ENCODE measurements at places on chromosomes 5 and 9.

- no peak for DNase-seq
Observed at GRCh38 chr9:80875947-80876346, 813.4 kb downstream of the TLE1 start.

GRCh38 chr9:2758162-2758897 is 41.0 kb downstream of the KCNV2 start:
- no peak for DNase-seq

GRCh38 chr5:69046375-69046957 is 47.3 kb upstream of the SLC30A5 start:
- DNase-seq, result no peak

GRCh38 chr5:369151-369868 is 47.8 kb downstream of the AHRR start:
- peak; percentile 21 for DNase-seq

GRCh38 chr5:17172791-17173190 is 44.6 kb upstream of the BASP1 start:
- no peak for DNase-seq

GRCh38 chr9:16405421-16405820 is 465.0 kb downstream of the BNC2 start:
- no peak for DNase-seq

DNA sequence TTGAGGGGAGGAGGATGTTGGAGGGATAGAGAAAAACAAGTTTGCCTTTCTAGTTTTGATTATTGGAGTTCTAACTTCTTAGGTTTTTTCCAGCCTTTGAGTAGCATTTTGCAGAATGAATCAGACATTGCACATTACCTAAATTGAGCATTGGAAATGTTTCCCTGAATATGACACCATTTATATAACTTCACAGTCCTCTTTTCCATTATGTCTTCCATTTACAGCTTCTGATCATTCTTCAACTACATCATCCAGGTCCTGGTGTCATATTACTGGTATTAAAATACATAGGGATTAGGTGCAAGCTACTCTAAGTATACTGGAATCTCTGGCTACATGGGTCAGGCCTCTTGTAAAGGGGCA is 286.1 kb downstream of the ARHGAP26 start:
- no peak for DNase-seq

GRCh38 chr5:57341380-57341979 is 141.1 kb downstream of the ACTBL2 start:
- DNase-seq, result no peak

DNA sequence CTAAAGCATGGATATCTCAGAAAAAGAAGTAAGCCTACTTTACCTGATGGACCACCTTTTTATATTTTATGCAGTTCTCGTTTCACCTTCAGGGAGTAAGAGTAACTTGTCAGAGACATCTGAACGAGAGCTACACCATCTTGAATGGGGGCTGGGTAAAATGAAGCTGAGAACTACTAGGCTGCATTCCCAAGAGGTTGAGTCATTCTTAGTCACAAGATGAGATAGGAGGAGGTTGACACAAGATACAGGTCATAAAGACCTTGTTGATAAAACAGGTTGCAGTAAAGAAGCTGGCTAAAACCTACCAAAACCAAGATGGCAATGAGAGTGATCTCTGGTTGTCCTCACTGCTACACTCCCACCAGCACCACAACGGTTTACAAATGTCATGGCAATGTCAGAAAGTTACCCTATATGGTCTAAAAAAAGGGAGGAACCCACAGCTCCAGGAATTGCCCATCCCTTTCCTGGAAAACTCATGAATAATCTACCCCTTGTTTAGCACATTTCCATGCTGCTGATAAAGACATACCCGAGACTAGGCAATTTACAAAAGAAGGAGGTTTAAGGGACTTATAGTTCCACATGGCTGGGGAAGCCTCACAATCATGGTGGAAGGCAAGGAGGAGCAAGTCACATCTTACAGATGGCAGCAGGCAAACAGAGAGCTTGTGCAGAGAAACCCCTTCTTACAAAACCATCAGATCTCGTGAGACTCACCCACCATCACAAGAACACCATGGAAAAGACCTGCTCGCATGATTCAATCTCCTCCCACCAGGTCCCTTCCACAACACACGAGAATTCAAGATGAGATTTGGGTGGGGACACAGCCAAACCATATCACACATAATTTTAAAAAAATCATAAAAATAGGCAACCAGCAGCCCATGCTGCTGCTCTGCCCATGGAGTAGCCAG is 62.5 kb downstream of the GIN1 start:
- no peak for DNase-seq

DNA sequence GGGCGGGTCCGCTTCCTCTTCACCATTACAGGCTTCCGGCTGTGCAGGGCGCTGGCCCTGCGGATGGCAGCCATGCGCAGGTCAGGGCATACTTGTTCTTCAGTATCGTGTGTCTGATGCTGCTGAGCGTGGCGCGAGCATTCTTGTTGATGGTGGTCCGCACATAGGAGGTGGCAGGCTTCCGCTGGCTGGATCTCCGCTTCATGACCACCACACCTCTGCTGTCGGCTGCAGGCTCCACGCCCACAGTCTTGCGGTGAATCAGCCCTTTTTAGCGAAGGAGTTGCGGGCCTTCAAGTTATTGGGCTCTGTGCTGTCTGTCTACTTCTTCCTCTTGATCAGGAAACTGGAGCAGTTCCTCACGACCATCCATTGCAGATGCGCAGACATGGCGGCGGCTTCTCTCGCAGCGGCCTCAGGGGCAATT is 62.4 kb upstream of the ZNF608 start:
- no peak for DNase-seq

GRCh38 chr5:101574017-101574416 is 670.9 kb upstream of the ST8SIA4 start:
- DNase-seq, result no peak

- DNase-seq, result no peak
Observed at GRCh38 chr5:93594591-93595419, 11.8 kb downstream of the NR2F1 start.

DNA sequence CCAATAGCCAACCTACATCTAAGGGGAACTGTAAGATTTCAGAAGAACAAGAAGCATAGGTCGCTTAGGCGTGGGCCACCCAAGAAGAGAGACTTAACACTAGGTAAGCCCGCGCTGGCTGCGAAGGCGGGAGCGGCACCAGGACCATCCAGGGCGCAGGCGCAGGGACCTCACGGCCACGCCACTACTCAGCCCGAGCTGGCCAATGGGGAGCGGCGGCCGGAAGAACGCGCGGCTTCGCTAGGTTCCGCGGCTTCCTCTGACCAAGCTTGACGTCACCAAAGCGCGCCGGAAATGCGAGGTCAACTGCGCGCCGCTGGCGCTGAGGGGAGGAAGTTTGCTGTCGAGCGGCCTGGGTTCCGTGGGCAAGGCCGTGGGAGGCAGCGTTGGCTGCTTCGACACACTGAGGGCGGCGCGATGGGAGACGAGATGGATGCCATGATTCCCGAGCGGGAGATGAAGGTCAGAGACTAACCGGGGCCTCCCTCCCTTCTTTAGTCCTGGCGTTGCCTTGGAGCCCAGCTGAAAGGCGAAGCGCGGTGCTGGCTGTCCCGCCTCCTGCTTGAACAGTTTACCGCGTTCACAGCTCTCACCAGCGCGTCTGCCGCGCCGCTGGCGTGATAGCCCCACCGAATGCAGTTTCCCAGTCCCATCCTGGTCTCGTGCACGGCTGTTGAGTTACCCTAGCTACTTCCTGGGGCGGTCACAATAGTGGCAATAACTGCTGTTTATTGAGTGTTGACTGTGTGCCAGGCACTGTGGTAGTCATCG is at the start of gene NUP214:
TSS of gene NUP214 (plus strand) at position 299 of the 771 bp plus-strand sequence. CDS start at position 418, 119 bp downstream.
- peak; percentile 99 for DNase-seq

GRCh38 chr5:1852324-1852947 is 30.3 kb downstream of the IRX4 start:
- no peak for DNase-seq

DNA sequence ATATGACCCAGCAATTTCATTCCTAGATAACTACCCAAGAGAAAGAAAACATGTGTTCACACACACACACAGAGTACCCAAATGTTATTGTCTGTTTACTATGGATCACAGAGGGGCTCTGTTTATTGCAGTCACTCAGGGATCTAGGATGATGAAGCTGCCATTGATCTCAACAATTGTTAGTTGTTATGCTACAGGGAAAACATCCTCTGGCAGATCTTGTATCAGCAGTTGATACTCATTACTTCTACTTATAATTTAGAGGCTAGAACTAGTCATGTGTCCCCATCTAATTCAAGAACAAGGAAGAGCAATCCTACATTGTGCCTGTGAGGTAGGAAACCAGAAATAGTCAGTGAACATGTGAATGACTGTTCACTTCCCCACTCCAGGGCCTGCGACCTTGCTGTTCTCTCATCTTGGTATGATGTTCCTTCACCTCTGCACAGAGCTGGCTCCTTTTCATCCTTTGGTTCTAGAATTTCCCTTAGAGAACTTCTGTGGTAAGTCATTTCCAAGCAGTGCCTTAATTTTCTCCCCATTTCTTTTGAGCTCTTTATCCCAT is 30.3 kb downstream of the NMUR2 start:
- no peak for DNase-seq

- DNase-seq, result no peak
Observed at GRCh38 chr5:135030956-135031812, 2.8 kb downstream of the PITX1 start.

DNA sequence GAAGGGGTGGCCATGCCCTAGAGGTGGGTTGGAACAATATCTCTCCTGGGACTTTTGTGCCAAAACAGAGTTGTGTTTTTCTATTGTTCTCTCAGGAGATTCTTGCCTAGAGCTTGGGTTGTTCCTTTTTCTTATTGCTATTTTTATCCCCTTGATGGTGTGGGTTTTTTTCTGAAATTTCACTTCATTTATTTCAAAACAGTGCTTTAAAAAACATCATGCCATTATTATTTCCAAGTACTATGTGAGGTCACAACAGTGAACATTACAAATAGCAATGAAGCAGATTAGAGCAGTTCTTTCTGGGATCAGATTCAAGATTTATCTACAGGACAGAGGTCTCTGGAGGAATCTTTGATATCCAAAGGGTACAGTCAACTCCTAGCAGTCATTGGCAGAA is 76.6 kb downstream of the ACTBL2 start:
- DNase-seq, result no peak

DNA sequence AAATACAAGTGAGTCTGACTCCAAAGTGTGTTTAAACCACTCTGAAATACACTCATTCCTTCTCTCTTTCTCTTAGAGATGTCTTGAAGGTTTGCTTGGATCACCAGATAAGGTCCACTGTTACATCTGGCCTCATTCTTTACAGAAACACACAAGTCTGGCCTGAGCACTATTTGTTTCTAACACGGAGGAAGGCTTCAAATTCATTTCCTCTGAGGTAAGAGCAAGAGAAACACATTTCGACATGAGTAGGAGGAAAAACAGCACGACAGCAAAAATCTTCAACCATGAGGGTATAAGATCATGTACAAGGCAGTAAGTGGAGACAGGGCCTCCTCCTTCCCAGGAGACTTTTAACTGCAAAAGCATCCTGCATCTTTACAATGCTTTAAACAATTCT is 8.0 kb downstream of the SIL1 start:
- no peak for DNase-seq
